Tibial nerve (tissue), 4 donors: ENCODE measurements at places on chromosomes 3 and 15. TPM values are rescaled to one million over a fixed set of nuclear protein-coding genes. Genes with fewer than 3 reads are reported as not detected.

GRCh38 chr3:115792206-115792955 lies 169.1 kb downstream of the GAP43 start:
- no peak for DNase-seq

DNA sequence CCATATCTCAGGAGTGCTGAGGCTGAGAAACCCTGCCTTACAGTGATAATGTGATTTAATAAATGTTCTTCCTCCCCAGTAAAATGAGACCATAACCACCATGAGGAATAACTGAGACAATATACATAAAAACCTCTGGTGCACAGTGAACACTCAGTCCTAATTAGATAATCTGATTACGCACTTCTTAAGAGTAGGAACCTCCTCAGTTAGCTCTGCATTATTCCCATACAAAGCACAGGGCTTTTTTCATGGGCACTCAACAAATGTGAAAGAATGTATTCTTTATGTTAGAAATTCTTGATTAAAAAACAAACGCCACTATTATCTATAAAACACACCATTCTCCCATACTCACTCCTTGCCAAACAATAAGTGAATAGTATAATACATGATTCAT lies 97.0 kb downstream of the TNIK start:
- no peak for DNase-seq

DNA sequence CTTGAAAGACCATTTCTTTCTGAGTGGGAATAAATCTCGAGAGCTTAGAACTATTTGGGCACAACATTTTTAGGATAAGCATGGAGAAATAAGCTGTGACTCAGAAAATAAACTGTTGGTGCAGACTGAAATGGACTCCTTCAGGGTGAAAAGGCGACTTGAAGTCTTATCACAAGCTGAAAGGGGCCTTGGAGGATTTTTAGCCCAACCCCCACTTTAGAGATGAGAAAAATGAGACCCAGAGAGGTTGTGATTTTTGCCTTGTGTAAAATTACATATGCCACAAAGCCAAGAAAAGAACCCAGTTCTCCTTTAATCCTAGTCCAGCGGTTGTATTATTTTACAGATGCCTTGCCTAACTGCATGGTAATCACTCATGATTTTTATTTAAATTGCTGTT lies 1.5 kb downstream of the ATP1B3 start:
- DNase-seq: no peak

DNA sequence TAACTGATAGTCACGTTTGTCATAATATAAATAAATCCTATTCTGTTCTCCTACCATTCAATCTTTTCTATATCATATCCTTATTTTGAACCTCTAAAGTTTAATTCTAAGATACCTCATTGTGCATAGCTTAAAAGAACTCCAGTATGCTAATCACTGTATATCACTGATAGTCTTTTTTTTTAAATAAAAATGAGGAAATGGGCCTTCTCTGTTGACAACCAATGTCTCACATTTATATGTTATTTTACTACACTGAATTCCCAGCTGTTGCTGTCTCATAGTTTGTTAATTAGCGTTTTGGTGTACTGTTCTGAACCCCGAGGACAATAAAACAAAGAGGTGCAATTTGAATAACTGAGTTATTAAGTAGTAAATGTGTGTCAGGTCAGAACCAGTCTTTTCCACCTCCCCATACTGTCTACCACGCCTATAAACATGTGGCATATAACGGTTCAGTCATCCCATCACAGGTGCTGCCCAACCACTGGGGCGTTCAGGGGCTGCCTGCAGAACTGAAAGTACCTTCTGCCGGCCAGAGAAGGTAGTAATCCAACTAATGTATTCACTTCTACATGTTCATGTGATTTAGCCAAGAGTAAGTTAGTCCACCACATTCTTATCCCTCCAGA lies 14.9 kb downstream of the CBLB start:
- no peak for DNase-seq

DNA sequence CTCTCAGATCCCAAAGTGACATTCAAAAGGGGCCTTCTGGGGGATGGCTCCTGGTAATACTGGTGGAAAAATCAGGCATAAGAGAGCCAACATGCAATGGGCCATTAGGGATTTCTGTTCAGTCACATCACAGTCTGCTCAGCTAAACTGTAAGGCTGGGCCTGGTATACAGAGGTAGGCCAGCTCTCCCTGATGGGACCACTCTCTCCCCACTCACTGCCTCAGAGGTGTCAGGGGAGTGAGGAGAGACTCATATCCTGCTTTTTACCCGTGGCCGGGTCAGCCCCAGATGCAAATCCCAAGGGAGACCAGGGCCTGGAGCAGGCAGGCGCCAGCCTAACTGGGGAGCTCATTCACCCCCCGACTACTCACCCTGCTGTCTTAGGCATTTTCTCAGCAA lies 48.1 kb upstream of the TPM1 start:
- DNase-seq: no peak

DNA sequence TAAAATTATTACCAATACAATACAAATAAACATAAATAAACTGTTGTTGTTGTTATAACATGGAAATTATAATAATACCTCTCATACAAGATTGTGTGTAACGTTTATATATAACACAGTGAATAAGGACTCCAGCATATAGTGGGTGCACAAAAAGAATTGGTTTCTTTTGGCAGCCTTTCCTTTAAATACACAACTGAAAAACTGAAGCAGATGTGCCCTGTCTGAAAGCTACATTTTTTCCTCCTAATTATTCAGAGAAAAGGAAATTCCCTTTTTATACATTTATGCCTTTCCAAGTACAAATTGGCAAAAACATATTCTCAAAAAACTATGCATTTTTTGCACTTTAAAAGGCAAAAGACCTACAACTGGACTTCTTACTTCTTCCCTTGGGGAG lies 928.9 kb upstream of the NR2F2 start:
- no peak for DNase-seq

The UNC13C gene
- total RNA-seq: 0.30 TPM

The RBP2 gene
- not detected for total RNA-seq

DNA sequence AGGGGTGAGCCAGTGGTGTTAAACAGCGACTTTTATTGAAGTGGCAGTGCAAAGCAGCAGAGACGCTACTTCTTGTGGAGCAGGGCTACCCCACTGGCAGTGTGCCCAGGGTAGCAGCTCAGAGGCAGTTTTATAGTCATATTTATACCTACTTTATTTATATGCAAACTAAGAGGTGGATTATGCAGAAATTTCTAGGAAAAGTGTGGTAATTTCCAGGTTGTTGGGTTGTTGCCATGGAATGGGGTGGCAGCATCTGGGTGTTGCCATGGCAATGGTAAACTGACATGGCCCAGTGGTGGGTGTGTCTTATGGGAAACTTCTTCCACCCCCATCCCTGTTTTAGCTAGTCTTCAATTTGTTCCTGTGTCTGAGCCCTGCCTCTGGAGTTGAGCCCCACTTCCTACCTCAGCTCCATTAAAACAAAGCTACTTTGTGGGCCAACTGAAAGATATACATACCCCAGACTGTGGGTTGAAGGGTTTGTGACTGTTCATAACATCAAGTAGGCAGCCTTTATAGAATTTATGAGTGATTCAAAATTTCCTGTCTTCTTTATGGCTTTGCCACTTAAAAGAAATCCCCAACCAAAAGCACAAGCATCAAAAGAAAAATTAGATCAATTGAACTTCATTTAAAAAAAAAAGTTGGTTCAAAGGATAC lies 60.3 kb downstream of the EBLN2 start:
- DNase-seq: no peak

The MLH1 gene
- 28.8 TPM for total RNA-seq

- DNase-seq: no peak
These were observed 5.3 kb downstream of the EIF4A2 start for GRCh38 chr3:186788482-186789370.

The TICRR gene
- not detected for total RNA-seq

DNA sequence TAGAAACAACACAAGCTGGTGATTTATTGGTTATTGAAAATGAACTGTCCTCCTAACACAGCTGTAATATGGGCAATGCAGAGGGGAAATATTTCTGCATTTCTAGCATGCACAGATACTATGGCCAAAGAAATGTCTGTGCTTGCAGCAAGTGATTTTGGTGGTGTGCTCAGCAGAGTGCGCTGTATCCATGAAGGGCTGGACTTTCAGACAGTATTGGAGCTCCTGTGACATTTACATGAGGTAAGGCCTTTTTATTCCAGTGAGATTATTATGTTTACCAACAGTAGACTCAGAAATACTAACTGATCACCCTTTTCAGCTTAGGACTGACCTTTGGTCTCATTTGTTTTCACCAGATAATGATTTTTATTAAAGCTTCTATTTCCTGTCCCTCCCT lies 1302.6 kb upstream of the EPHA6 start:
- no peak for DNase-seq

The DGKG gene
- 2.4 TPM for total RNA-seq

DNA sequence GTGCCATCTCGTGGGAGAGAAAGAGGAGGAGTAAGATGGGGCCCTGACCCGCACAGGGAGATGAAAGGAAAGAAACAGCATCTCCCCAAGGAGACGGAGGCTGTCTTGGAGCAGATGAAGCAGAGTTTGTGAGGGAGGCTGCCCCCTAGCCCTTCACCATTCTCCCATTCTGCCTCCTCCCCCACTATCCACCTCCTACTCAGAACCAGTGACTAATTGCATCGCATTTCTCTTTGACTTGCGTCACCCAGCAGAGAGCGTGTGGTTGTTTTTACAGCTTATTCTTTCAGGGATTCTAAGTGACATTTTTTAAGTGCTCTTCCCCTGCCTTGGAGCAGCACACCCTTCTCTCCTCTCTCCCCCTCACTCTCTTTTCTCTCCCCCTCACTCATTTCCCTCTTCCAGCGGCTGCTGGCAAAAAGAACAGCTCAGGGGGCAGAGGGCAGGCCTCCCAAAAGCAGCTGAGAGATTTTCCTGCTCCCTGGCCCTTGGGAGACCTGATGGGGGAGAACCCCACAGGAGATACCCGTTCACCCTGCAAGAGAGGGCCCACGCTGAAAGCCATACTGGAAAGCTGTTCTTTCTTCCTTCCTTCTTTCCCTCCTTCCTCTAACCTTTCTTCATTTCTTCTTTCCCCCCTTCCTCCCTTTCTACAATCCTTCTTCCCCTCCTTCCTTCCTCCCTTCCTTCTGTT lies 91.8 kb downstream of the MRPL46 start:
- no peak for DNase-seq

DNA sequence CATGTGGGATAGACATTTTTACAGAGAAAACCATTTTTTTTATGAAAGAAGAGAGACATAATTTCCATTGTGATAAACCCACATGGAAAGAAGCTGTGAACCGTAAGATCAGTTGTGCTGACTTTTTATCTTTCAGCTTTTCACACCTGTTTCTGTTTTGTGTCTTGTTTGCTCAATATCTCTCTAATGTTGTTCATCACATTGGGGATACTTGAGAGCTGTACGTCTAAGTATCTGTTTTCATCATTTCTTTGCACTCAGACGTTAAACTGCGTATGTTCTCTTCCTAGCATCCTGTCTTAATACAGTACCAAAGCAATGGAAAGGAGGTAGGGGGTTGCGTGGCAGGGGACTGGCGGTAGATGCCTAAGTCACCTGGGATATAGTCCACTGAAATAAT lies 449.0 kb downstream of the NAALADL2 start:
- DNase-seq: no peak

GRCh38 chr3:134057654-134058110 lies 28.0 kb upstream of the SLCO2A1 start:
- no peak for DNase-seq

The DUOXA1 gene
- 2.4 TPM for total RNA-seq
